ENCODE measurements at places on chromosomes 16 and 17.

GRCh38 chr16:80300876-80301275, 239.9 kb upstream of the DYNLRB2 start:
- DNase-seq, result no peak

- DNase-seq, result no peak
Measured at GRCh38 chr17:40622509-40622928, 25.1 kb downstream of the SMARCE1 start.

- DNase-seq, result no peak
Measured at GRCh38 chr17:74159226-74159840, 44.1 kb upstream of the RPL38 start.

- DNase-seq, result no peak
Measured at GRCh38 chr17:40483679-40484078, 17.7 kb downstream of the TNS4 start.

GRCh38 chr17:79515646-79516571, 94.9 kb downstream of the RBFOX3 start:
- DNase-seq, result no peak

GRCh38 chr16:56281249-56281805, 90.0 kb downstream of the GNAO1 start:
- no peak for DNase-seq

DNA sequence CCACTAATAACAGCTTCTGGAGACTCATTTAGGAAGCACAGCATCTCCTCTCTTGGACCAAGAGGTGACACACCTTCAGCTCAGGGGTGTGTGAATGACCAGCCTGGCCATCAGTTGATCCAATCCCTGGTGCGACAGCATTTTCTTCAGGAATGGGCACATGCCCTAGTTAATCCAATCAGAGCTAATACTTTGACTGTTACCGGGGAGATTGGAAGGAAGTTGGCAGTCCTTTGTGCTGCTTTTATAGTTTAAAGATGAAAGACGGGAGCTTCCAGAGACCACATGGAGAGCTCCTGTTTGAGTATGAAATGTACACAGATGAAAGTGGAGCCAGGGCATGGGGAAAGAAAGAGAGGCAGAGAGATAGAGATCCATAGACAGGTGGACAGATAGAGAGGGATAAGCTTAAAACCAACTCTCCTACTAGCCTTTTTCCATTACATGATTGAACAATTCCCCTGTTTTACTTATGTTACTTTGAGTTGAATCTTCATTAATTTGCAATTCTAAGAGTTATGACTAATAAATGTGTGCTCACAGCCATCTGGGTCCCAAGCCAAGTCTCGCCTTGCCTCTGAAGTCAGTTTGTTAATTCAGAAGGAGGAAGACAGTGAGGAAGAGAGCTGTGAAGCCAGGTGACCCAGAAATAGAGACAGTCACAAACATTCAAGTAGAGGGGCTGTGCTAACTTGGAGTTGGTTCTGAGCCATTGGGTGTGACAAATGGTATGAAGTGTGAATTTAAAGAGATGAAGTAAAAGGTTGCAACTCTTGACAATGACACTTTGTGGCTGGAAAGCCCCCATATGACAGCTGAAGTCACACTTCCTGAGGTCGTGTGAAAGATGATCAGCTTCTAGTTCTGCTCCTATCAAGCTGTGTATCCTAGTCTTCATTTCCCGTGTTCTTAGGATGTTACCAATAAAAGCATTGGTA, 120.0 kb upstream of the GOT2 start:
- DNase-seq, result no peak

GRCh38 chr17:32927724-32928585, at the start of gene TMEM98:
Gene TMEM98, plus strand, starts transcription at chr17:32928153. Its CDS starts 3,376 bp downstream, at chr17:32931529.
- DNase-seq, result no peak

DNA sequence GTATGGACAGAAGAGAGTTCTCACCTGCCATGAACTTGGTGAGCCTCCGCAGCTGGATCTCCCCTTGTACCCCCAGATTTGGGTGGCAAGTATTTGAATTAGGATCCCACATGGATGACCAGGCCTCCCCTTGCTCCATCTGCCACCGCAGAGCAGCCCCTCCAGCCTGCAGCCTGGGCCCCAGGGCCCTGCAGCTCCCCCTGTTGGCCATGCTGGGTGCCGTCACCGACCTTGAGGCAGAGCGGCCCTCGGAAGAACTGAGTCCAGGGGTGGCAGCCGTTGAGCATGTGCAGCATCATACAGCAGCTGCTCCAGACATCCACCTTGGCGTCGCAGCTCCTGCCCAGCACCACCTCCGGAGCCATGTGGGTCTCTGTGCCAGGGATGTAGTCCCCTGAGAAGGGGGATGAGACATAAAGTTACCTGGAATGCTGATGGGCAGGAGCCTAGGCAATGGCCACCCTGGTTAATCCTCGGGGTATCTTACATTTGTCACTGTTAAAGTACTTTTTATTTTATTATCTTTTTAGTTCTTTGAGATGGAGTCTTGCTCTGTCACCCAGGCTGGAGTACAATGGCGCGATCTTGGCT, 9.0 kb upstream of the SPATA32 start:
- no peak for DNase-seq

DNA sequence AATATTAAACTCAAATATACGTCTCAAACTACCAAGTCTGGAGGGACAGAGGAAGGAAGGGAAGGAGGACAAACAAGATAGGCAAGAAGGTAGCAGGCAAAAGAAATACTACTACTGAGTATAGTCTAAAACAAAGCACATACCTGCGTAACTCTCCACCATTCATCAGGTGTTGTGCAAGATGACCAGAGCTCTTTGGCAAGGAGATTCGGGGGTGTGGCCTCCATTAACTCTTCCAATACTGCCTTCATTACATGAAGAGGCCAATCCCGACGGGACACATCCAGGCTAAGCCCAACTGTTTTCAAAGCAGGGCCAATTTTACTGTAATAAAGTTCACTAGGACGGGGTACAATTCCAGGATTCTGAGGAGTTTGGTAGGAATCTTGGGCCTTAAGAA, 38.2 kb upstream of the ARL6IP1 start:
- DNase-seq, result peak; percentile 80

DNA sequence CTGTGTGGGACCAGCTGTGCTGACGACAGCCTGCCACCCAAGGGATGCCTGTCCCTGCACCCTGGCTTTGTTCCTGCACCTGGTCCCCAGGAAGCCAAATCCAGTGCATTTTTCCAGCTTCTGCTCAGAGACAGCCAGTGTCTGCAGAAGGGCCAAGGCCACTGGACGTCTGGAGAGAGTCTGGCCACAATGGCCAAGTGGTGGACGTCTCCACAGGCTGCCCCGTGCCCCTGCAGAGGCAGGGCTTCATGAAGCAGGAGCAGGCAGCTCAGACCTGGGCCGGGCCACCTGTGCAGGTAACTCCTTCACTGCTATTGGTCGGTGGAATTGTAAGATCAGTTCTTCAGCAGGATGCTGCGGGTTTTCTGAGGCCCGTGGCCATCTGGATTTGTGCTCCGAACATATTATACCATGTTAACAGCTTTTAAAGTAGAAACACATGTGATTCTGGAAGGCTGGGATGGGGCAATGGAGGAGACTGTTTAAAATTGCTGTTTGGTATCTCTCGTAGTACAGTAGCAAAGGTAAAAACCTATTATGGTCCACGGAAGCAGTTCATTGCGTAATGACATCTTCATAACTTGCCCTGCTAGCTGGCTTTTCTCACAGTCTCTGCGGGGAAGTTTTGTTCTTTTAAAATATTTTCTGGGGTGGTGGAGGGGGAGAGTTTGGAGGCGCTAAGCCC, 185.3 kb downstream of the CCDC182 start:
- no peak for DNase-seq

- DNase-seq, result no peak
Measured at GRCh38 chr16:88780142-88781062, 4.6 kb downstream of the PIEZO1 start.

GRCh38 chr16:31435341-31436220, 7.0 kb downstream of the ZNF843 start:
- no peak for DNase-seq

- peak; percentile 52 for DNase-seq
Measured at GRCh38 chr17:50047488-50048126, 8.3 kb upstream of the ITGA3 start.

DNA sequence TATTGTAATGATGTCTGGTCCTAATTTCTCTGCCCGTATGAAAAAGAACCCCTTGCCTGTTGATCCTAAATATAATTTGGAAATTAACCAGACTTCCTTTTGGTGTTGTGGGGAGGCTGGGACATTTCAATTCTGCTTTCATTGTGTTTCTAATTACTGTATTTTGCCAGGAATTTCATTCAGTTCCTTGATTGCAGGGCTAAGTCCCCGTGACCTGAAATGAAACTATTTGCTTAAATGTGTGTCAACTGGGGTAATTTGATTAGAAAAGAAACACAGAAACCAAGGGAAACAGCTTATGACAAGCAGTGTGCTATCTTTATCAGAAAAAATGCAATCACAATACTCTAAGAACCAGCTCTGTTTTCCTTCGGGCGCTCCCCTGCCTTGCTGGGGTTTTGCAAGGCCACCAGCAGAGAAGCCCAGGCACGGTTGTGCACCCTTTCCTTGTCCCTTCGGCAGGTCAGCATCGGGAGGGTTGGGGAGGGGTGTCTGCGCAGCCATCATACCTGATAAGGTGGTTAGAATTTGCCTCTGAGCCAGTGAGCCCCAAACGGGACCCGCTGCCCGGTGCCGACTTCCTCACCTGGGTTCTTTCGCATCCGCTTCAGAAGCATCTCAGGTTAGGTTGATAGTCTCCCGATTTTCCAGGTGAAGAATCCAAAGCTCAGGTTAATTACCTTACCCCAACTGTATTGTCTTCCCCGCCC, 19.4 kb downstream of the KLHL36 start:
- DNase-seq, result no peak

- peak; percentile 77 for DNase-seq
Measured at GRCh38 chr16:54929090-54930004, 1.3 kb upstream of the IRX5 start.

- no peak for DNase-seq
Measured at GRCh38 chr17:58415371-58416055, 1.8 kb downstream of the RNF43 start.

GRCh38 chr16:49442805-49443204, 69.2 kb downstream of the C16orf78 start:
- DNase-seq, result no peak

DNA sequence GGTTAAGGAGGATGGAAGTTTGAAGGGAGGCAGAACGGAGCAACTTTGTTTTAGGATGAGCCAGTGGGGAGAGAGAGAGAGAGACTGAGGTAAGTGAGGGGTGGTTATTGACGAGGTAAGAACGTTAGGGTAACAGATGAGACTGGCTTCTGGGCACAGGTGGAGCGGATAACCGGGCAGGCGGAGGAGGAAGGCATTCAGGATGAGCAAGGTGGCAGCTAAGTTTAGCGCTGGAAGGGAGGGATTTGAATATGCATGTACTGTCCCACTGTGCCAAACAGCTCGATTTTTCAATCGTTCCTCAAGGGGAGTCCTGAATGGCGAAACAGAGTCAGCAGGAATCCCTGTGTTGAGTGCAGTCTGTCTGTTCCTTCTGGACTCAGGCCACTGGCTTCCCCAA, 35.8 kb downstream of the CACNG3 start:
- no peak for DNase-seq

- no peak for DNase-seq
Measured at GRCh38 chr16:56081371-56081770, 109.9 kb upstream of the GNAO1 start.

- no peak for DNase-seq
Measured at GRCh38 chr17:74836691-74837467, 22.8 kb downstream of the GRIN2C start.

DNA sequence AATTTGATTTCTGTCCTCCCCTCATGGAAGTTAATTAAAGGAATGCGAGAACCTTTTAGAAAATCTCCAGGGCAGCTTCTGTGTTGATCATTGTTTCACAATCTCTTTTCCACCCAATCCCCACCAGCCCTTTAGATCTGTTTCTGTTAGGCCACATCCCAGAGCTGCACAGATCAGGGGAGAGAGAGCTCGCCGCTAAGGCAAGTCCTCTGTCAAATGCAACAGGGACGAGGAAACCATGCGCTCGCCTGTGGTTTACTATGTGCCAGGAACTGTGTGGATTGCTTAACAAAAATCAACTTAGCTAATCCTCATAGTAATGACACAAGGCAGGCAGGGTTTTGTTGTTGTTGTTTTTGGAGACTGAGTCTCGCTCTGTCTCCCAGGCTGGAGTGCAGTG, 115.4 kb downstream of the SALL1 start:
- no peak for DNase-seq

DNA sequence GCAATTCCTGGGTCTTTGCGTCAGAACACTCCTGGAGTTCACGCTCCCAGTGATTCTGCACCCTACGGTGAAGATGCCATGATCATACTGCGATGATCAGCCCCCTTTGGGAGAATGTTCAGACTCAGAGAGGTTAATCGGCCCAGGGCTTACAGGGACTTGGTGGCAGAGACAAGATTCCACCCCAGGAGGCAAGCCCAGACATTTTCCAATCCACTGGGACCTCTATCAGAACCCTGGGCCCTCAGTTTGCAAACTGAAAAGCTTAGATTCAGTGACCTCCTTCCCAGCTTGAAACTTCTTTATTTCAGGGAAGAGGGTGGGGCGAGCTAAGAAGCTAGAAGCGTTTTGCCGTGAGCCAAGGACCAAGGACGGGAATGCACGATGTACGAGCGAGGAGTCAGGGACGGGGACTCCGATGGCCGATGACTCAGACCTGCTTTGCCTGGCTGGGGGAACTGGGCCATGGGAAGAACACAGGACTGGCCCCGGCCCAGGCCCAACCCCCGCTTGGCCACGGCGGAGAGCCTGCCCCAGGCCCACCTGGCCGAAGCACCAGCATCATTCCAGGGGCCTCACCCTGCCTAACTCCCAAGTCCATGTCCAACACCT, 34.7 kb downstream of the SOCS3 start:
- DNase-seq, result no peak

DNA sequence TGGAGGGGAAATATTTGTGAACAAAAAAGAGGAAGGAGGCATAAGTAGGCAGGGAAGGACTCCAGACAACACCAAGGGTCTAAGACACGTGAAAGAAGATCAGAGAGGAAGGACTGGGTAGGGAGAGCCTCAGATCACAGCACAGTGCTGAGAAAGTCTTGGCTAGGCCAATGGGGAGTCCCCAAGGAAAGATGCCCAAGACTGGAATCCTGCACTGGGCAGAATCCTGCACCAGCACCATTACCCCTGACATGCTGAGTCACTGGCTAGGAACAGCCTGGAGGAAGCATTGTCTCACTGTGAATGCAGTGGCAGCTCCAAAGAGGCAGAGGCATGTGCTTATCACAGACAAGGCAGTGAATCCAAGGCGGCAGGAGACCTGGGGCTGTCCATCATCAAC, 19.2 kb downstream of the CLEC19A start:
- DNase-seq, result no peak

DNA sequence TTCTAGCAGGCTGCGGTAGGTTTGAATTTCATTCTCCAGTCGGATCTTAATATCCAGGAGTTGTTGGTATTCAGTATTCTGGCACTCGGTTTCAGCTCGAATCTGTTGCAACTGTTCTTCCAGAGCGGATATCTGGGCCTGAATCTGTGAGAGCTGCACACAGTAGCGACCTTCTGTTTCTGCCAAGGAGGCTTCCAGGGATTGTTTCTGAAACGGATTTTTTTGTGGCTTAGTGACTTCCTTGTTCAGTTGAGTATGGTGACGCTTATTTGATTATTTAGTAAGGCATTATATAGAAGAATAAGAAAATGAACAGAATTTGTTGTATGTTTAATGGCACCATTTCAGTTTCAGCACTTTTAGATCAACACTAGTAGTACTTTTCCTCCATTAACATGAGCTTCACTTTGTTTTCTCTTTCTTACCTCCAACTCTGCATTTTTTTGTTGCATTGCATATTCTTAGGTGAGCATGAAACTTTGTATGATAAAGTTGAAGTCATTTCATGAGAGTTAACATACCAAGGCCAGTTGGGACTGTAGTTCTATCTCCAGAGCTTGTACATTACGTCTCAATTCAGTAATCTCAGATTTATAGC, 2.8 kb downstream of the KRT10 start:
- DNase-seq, result peak; percentile 34

Data from T47D (cell line).